Mononuclear cell (primary cell): ENCODE measurements at places on chromosomes 2 and 18. TPM values are rescaled to one million over a fixed set of nuclear protein-coding genes. Genes with fewer than 3 reads are reported as not detected.

Gene FOXI3
- total RNA-seq = not detected

Gene PSTPIP2
- 27.9 TPM for total RNA-seq

Gene TFPI
- total RNA-seq = 6.9 TPM

Gene TMSB10
- total RNA-seq = 3,268 TPM

Gene OR6B2
- total RNA-seq = not detected

Gene CABLES1
- total RNA-seq = 0.10 TPM

Gene CD8B
- 41.9 TPM for total RNA-seq

Gene SERPINB8
- 18.8 TPM for total RNA-seq

Gene ARMC9
- total RNA-seq = 0.73 TPM

Gene EMILIN1
- 0.63 TPM for total RNA-seq

Gene PNKD
- total RNA-seq = 14.2 TPM

Gene ITPRID2
- 96.4 TPM for total RNA-seq

Gene REG3G
- not detected for total RNA-seq

Gene G6PC2
- not detected for total RNA-seq

Gene PCARE
- under 0.01 TPM for total RNA-seq

Gene EFHD1
- total RNA-seq = 0.42 TPM

Gene SLC9A4
- under 0.01 TPM for total RNA-seq

Gene HOXD10
- total RNA-seq = not detected

Gene GPR45
- total RNA-seq = not detected

Gene HOXD12
- not detected for total RNA-seq

Gene STPG4
- 1.2 TPM for total RNA-seq

Gene STARD6
- not detected for total RNA-seq

Gene CAD
- total RNA-seq = 5.7 TPM

Gene UGT1A3
- total RNA-seq = not detected
